NCI-H446 (cell line): ENCODE measurements at places on chromosomes 6 and 20.

GRCh38 chr20:53692465-53693067 is 98.9 kb upstream of the ZNF217 start:
- DNase-seq, result no peak

GRCh38 chr6:100305209-100305869 is 159.4 kb downstream of the SIM1 start:
- DNase-seq, result no peak

DNA sequence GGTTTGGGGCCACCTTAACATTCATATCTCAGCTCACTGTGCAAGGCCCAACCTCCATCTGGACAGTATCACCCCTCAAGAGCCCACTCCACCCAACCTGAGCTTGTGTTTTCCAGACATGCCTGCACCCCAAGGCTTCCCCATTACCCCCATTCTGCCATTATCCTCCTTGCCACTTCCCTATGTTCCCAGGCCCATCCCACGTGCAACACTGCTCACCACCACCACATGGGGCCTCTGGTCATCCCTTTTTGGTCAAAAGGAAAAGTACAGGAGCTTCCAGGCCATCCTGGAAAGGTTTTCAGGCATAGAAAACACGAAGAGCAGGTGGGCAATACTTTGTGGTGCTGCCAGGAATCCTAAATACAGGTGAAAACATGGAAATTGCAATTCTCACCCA is 140.3 kb downstream of the SYNDIG1 start:
- DNase-seq, result no peak

GRCh38 chr6:157800420-157801237 is 22.4 kb upstream of the SNX9 start:
- no peak for DNase-seq

GRCh38 chr6:31115941-31116560 is 1.5 kb downstream of the PSORS1C1 start:
- DNase-seq, result no peak

DNA sequence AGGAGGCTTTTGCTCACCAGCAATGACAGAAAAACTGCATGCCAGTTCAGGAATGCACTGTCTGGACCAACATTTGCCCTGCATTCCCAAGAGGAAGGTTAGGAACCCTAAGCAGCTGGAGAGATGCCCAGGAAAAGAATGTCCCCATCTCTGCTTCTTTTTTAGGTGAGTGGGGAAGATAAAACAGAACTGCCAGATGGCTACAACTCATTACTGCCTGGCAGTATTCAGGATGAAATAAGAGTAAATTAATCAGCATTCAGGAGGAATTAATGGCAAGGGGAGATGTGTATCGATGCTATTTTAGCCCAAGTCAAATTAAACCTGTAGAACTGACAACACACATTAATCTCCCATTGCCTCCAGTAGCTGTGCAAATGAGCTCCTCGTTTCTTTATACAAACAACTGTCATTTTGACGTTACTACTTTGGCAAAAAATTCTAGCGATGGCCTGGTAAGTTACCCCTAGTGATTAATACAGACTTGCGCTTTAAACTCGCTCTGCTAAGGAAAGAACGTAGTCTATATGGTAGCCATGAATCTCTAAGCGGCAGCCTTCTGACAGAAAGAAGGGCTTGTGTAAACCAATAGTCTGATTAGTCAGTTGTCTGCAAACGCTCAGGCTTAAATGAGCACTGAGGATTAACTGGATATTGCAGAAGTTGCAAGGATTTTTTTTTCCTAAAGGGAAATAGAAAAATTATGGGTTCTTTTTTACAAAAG is 16.7 kb upstream of the SMLR1 start:
- DNase-seq, result no peak

- DNase-seq, result no peak
Observed at GRCh38 chr6:4582506-4583417, 193.4 kb upstream of the CDYL start.

DNA sequence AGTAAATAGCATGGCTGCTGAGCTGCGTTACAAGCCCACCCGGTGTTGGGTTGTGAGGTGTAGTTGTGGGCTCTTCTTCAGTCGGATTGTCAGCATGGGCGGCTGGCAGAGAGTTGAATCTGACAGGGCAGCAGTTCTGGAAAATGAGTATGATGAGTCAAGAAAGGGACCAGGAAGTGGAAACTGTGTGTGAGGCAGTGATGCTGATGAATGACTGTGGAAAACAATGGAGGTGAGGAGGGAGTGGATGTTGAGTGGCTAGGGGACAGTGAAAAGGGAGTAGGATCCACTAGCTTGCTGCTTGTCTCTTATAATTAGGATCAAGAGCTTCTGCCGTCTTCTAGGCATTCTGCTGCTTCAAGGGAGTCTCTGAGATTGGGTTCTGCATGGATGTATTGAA is 154.3 kb downstream of the ESR1 start:
- no peak for DNase-seq

- DNase-seq, result peak; percentile 95
Observed at GRCh38 chr20:19735446-19735845, 22.6 kb upstream of the RIN2 start.

DNA sequence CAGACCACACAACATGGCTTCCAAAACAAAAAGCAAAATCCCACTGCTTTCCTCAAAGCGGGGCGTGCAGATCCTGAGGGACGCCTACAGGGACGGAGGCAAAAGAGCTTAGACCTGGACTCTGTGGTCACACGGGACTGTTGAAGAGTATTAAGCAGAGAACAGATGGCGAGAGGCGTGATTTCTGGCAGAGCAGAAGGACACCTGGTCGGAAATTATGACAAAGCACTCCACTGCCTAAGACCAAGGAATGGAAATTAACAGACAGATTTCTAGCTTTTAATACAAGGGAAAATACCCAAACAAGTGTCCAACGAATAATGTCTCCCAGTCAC is 15.4 kb downstream of the CST7 start:
- DNase-seq, result peak; percentile 19

- no peak for DNase-seq
Observed at GRCh38 chr6:20845592-20845991, 311.3 kb downstream of the CDKAL1 start.

GRCh38 chr20:45970646-45971424 is 1.2 kb downstream of the ZNF335 start:
- DNase-seq, result no peak

DNA sequence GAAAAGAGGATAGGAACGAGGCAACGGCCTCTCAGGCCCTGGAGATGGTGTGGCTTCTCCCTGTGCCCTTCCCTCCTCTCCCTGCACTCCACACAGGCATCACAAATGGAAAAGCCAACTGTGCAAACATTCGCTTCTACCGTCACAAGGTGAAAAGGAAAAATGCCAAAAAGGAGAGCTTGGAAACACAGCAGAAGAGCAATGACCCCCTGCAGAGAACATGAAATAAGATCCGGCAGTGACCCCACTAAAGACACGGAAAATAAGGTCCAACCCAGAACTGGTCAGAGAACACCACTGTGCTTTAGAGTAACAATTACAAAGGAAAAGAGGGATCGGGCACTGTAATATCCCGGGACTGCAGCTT is 63.0 kb downstream of the SLC22A23 start:
- DNase-seq, result no peak

GRCh38 chr6:55064711-55065420 is 109.4 kb upstream of the HCRTR2 start:
- no peak for DNase-seq

- DNase-seq, result peak; percentile 29
Observed at GRCh38 chr6:55449225-55449624, 122.0 kb downstream of the GFRAL start.

GRCh38 chr6:109343518-109343917 is 38.7 kb downstream of the CD164 start:
- no peak for DNase-seq

GRCh38 chr20:37291724-37292126 is 2.3 kb downstream of the MANBAL start:
- no peak for DNase-seq
